ENCODE measurements at places on chromosomes 2 and 18.

GRCh38 chr2:235864733-235865515 is 303.3 kb downstream of the GBX2 start:
- DNase-seq: no peak

DNA sequence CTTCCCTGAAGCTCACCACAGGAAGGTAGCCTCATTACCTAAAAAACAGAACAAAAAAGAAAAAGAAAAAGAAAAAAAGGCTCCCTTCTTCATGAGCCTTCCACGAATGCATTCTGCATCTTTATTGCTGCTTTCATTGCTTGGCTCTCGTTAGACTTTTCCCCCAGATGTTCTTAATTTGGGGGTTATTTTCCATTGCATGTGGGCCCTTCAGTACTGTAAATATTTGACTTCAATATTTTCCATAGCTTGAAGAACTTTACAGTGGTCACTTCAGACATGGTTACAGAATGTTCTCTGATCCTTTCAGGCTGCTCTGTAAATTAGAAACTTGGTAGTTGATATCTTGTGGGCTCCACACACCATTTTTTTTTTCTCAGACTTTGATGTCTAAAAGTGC is 65.6 kb upstream of the COPS8 start:
- no peak for DNase-seq

DNA sequence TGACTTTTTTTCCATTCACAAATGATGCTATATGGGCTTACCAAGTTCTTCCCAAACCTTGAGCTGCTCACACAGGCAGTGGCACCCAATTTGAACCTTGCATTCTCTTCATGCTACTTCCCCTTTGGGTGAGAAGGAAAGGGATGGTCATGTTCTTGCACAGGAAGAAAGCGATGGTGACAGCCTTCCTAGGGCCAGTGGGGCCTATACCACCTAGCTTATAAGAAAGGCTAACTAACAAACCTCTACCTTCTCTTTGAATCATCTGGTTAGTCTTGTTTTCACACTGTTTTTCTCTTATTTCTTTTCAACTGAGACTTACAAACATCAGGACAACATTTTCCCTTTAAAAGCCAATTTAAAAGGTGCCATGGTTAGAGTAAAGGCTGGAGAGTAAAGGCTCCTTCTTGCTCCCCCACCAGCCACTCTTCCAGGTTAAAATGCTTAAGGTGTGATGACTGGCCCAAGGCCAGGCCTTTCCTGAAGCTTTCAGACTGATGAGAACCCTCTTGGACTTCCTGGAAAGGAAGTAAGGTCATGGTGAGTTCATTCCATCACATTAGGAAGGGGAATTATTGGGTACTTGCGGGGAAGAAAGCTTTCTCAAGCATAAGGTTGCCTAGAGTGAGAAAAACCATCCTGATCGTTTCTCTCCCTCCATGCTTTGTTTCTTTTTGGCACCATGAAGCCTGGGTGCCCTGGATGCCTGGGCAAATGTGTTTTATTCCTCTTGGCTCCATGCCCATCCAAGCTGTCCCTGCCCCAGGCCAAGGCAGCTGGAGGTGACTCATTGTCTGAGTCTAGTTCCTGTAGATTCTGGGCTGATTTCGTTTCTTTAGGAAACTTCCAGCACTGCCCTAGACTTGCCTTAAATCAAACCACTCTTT is 41.4 kb upstream of the ITGB6 start:
- no peak for DNase-seq

- DNase-seq: no peak
These were observed 112.0 kb upstream of the RMDN2 start for GRCh38 chr2:37812941-37813730.

DNA sequence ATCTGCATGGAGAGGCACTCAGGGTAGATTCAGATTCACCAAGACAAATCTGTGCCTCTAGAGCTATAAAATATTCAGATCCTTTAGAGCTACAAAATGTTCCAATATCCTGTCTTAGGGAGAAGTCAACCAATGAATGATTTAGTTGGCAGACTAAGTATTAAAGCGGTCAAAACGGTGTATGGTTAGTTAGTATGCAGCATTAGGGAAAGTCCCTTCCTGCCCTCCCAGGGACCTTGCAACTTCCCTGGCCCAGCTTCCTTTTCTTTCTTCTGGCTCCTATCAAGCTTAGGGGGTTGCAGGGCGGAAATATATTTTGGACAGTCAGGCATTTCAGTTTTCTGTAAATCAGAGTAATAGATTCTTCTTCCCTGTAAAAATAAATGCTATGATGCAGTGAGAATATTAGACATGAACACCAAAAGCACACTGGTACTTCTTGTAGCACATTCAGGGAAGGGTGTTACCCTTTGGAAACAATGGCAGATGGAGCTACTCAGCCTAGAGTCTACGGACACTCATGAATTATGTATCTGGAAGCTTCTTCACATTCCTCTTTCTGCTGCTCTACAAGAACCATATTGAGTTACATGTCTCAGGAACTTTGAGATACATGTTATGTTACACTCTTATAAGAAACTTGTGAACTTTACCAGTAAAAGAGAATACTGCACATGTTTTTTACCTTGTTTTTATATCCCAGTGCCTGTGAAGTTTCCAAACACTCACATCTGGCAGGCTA is 45.7 kb downstream of the CCDC93 start:
- no peak for DNase-seq

- peak; percentile 21 for DNase-seq
These were observed 57.1 kb downstream of the ADCYAP1 start for GRCh38 chr18:961644-962355.

DNA sequence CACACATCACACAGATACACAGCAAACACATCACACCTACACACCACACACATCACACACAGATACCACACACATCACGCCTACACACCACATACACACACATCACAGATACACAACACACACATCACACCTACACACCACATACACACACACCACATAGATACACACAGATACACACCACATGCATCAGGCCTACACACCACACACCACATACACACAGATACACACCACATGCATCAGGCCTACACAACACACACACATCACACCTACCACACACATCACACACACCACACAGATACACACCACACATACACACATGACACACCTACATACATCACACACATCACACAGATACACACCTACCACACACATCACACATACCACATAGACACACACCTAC is 158.8 kb downstream of the NDUFA10 start:
- no peak for DNase-seq

DNA sequence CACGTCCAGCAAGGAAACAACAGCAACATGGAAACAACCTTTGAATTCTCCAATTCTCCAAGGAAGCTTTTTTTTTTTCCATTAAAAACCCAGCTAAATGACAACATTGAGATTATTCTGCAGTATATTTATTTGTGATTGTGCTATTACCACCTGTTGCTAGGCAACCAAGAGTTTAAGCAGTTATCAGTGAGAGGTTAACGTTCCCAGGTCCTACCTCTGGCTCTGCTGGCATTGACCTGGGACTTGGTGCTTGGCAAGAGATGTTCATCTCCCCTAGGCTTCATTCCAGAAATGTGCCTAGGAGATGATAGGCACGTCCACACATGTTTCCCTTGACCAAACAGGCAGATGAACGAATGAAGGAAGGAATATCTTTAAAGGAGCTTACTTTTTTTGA is 157.0 kb downstream of the TDRD15 start:
- no peak for DNase-seq

DNA sequence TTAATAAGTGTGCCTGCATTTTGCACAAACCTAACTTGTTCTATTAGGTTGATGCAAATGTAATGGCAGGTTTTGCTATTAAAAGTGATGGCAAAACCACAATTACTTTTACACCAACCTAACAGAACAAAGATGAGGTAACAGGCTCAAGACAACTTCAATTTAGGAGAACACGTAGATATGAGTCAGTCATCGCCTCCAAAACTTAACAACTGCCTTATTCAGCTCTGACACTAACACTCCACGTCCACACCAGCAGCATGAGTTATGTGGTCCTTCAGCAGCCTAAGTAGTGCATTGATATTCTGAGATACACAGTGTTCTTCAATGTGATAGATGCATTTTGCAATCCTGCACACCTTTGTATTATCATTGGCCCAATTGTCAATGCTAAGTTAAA is 1175.1 kb upstream of the ACVR2A start:
- no peak for DNase-seq

GRCh38 chr2:236899950-236900640 is 185.6 kb upstream of the COPS8 start:
- no peak for DNase-seq

DNA sequence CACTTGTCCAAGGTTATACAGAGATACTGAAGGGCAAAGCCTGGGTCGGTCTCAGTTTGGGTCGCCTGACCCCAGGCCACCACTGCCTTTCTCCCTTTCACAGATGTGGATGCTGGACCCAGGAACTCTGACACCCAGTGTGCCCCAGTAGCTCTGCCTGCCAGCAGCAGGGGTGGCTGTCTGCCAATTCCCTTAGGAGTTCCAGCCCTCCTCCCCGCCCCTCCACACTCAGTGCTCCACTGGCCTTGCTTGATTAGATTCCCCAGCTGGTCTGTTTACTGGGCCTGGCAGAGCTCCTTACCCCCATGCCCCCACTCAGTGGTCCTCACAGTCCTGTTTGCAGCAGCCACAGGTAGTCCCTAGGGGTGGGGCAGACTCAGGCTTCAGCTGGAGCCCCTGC is 75.5 kb downstream of the NPAS2 start:
- DNase-seq: no peak

- DNase-seq: peak; percentile 43
These were observed 138.0 kb downstream of the CTIF start for GRCh38 chr18:48676756-48677368.

DNA sequence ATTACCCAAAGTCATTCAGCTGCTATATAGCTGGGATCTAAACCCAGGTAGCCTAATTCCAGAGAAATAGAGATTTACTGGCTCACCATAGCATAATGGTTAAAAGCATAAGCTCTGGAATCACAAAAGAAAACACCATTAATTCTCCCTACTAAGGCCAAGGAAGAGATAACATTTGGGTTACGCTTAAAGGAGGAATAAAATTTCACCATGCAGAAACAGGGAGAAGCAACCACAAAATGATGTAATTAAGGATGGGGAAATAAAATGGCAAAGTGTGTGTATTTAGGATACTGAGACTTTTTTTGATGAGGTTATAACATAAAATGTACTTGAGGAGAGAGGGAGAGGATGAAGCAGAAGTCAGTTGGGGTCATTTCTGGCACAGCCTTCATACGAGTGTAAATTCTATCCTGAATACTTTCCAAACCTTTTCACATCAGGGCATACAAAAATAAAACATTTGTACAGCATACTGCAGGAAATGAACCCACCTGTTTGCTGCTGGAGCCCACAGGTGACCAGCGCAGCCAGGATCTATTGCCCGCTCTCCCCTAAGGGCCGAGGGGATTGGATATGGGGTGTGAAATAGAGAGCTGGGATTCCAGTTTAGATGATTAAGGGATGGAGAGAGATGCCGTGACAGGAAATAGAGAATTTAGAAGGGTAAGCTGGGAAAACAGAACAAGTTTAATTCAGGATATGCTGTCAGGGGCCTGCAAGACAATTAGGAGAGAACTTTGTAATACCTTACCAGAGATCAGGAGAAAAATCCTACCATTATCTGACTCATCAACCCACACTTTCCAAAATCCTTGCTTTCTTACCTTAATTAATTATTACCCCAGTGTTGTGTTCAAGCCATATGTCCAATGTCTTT is 43.8 kb upstream of the SERTAD2 start:
- DNase-seq: no peak

GRCh38 chr2:35963357-35963756 is 392.2 kb upstream of the CRIM1 start:
- no peak for DNase-seq

DNA sequence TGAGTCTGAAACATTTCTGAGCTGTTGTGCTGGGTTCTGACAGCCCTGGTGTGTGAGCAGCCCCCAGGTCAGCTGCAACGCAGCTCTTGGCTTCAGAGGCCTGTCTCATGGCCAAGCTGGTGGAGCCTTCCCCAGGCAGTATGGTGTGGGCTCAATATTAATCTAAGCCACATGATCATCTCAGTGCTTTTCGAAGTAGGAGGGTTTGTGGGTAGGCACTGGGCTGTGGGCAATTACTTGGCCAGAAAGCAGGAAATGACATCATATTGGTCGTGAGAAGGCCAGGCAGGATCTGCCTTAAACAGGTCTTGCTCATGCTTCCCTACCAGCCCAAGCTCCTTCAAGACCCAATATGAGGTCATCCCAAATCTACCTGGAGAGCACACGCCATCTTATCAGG is 26.9 kb downstream of the LOXHD1 start:
- DNase-seq: no peak

GRCh38 chr2:136225950-136226835 is 108.2 kb upstream of the CXCR4 start:
- peak; percentile 52 for DNase-seq

DNA sequence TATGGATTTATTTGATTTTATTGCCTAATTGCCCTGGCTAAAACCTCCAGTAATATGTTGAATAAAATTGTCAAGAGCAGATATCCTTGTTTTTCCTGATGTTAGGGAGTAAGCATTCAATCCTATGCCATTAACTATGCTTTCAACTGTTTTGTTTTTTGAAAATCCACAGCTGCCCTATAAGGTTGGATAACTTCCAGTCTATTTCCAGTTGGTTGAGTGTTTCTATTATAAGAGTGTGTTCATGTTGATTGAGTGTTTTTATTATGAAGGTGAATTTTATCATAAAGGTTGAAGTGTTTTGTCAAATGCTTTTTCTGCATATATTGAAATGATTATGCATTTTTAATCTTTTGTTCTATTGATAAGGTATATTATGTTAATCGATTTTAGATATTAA is 149.9 kb upstream of the SCN7A start:
- DNase-seq: no peak

DNA sequence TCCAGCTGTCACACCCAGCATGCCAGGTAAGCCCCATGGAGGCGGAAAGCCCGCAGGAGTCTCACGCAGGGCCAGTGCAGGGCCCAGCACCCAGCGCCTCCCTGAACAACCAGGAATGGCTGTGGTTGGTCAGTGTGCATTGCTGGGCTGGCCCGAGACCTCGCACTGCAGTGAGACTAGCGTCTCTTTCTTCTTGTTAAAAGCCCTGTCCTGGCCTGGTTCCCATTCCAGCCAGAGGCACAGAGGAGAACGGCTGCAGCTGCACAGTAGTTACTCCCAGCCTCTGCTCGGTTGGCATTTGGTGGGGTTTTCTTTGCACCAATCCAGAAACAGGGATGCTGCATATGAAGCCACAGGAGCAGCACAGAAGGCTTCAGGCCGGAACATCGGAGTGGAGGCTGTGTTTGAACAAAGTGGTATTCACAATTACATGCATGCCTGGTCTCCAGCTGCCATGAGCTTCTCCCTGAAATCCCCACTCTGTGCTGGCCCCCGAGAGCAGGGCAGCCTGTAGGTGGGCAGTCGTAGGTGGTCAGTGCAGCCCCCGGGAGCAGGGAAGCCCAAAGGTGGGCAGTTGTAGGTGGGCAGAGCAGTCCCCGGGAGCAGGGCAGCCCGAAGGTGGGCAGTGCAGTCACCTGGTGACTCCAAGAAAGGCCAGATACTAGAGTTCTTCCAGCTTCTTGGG is 163.7 kb upstream of the PXDN start:
- no peak for DNase-seq

DNA sequence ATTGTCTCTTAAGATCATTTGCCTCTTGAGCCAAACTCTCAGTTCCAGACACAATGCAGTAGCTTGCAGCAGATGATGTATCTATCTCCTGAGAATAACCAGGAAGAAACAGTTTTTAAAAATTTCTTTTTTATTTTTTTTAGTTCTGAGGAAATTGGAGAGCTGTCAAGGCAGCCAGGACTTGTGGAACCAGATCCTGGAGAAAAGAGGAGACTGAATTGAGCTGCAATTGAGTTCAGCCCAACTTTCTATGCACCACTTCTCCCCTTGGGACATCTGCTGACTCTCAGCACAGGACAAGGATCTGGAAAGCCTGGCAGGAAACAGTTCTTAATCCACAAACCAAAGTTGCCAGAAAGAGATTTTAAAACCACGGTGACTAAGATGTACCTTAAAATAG is 13.5 kb upstream of the CSRNP3 start:
- no peak for DNase-seq
